GM04503 (cell line): ENCODE measurements at places on chromosomes 11 and 22.

DNA sequence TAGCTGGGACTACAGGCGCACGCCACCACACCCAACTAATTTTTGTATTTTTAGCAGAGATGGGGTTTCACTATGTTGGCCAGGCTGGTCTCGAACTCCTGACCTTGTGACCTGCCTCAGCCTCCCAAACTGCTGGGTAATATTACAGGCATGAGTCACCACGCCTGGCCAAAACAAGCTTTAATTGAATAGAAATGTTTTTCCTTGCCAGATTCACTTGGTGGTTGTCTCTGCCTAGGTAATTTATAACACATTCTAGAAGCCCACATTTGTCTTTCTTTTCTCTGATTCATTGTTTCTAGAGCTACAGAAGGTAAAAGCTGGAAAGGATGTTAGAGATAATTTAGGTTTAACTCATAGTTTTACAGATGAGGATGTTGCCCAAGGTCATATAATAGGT is 41.3 kb downstream of the CECR2 start:
- DNase-seq = no peak

GRCh38 chr22:35972559-35972958 is 56.1 kb downstream of the RBFOX2 start:
- DNase-seq = no peak

DNA sequence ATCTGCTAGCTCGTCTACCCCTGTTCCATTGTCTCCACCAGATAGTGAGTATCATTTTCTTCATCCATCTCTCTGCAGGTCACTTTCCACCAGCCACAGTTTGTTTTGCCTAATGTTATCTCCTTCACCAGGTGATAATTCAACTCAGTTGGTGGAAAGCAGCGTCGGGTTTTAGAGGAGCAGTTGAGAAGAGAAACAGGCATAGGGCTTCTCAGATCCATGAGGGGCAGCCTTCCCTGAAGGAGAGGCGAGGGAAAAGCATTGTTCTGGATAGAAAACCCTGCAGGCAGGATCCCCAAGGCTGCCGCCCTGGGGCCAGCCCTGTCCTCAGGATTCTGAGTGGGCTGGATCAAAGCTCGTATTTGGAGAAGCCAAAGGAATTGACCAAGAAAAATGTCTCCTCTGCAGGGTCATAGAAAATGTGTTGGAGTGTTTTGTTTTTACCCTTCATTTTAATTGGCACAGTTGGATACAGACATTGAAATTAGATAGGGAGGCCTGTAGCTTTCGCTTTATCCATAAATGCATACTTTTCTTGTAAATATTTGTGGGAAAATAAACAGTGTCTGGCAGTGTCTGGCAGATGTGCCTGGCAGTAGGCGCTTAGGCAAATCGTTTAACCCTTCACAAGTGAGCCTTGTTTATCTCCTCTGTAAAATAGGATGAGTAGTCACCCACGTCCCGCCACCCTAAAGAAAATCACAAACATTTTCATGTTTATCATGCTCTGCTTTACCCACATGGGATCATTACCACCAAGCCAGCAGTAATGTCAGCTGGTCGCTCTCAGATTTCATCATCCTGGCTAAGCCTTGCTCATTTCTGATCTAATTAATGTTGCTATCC is 73.4 kb upstream of the TTC12 start:
- DNase-seq = no peak

- no peak for DNase-seq
Observed at GRCh38 chr11:133949129-133949528, 7.6 kb downstream of the IGSF9B start.

GRCh38 chr11:88739524-88739923 is 326.3 kb downstream of the GRM5 start:
- DNase-seq = no peak

- no peak for DNase-seq
Observed at GRCh38 chr11:27910186-27910931, 197.6 kb downstream of the KIF18A start.

- peak; percentile 40 for DNase-seq
Observed at GRCh38 chr22:22061085-22062077, 78.8 kb upstream of the TOP3B start.

DNA sequence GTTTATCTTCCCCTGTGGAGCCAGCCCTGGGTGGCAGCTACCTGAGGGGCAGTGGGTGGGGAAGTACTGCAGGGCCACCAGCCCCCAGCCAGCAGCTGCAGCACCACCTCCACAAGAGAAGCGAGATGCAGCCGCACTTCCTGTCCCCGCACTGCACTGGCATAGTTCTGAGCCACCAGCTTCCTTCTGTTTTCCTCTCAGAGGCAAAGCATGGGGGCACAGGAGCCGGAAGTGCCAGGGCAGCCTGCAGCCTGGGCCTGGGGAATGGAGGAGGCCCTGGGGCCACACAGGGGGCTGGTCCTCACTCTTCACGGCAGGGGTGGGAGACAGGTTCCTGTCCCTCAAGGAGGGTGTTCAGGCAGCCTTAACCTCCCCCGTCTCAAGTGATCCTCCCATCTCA is 11.9 kb upstream of the SH3BP1 start:
- DNase-seq = no peak

- DNase-seq = no peak
Observed at GRCh38 chr11:83691451-83691950, 405.3 kb upstream of the CCDC90B start.

GRCh38 chr11:2927121-2927800 is 2.0 kb downstream of the PHLDA2 start:
- DNase-seq = no peak

DNA sequence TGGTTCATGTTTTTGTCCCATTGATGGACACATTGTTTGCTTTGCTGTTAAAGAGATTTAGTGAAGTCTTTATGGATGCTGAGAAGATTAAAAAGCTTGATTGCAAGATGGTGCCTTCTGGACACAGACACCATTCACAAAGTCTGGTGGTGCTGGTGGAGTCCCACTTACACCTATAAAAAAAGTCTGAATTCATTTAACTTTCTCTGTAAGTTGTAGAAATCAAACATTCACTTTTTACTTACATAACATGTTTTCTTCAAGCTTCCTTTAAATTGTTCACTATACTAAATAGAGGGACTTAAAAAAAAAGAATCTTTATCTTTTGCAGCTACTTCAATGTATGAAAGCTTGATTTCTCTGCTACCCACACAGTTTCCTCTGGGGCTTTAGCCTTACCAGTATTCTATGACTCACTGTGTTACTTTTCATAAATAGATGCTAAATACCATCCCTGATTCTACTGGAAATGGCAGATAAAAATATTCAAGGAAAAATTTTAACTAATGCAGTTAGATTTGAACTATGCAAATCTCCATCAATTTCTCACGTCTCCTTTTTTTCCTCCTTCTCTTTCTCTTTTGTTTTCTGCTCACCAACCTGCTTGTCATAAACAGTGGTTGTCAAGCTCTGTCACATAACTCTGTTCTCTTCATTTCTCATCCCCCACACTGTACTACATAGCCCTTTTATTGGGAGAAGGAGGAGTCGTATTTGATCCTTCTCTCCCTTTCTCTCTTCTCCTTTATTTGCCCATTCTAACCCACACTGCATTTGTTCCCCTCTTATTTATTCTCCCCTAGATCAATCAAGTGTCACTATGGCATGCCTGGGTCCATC is 89.7 kb downstream of the FAM76B start:
- DNase-seq = no peak

GRCh38 chr11:76773921-76774361 is 9.2 kb upstream of the TSKU start:
- no peak for DNase-seq

DNA sequence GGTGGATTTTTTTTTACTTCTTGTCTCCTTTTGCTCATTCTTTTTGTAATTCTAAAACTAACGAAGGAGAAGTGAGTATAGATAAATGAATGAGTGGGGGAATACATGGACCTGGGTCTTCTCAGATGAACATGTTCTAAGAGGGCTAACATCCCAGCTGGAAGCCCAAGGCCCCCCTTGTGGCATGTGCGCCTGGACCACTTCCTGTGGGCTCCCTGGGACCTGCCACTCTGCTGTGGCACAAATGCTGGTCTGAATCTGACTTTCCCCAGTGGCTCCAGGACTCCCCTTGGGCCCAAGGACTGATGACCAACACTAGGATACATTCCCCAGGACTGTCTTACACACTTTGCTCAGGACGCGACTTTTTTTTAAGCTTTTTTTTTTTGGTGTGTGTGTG is 32.7 kb upstream of the ALX4 start:
- no peak for DNase-seq

DNA sequence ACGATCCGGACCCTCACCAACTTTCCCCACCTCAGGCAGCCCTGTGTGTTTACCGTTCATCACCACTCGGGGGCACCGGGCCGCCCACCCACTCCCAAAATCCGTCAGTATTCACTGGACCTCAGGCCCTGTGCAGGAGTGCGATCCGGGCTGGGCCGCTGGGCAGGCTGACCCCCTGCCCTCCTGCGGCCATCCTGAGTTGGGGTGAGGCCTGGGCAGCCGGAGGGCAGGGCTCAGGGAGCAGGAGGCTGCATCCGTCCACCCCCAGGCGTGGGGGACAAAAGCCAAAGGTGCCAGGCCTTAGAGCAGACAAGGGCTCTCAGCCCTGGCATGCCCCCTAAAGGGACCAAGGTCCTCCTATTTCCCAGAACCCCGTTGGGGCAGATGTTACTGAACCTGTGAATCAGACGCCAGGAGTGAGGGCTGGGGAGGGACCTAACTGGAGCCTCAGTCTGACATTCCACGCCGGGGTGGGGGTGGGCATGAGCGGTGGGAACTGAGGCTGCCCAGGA is 16.8 kb upstream of the TMEM191C start:
- DNase-seq = no peak

- no peak for DNase-seq
Observed at GRCh38 chr11:2249189-2249916, 21.0 kb downstream of the ASCL2 start.

GRCh38 chr11:59030037-59030436 is 56.1 kb upstream of the GLYATL1B start:
- DNase-seq = no peak

- DNase-seq = no peak
Observed at GRCh38 chr22:25816522-25817059, 74.6 kb downstream of the MYO18B start.

- DNase-seq = peak; percentile 27
Observed at GRCh38 chr11:46520971-46521745, 72.7 kb downstream of the AMBRA1 start.

DNA sequence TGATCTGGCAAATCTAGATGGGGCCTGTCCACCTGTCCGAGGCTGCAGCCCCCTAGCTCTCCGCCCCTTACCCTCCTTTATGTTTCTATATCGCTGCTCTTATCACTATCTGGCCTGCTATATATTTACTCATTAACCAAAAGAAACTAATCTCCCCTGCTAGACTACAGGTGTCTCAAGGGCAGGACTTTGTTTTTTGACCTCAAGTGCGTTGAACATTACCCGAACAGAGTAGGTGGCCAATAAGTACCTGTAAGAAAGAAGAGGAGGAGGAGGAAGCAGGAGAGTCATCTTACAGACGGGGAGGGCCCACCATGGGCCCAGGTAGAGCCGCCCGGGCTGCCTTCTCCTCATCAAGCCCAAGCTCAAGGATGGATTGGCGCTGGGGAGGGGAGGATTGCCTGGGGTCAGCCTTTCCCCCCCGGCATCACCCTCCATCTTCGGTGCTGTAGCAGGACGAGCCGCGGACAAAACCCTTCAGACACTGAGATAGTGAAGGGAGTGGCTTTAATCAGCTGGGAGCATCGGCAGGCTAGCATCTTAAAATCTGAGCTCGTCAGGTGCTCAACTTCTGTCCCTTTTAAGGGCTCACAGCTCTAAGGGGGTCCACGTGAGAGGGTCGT is 1.2 kb upstream of the P2RY6 start:
- DNase-seq = no peak

- no peak for DNase-seq
Observed at GRCh38 chr11:119745776-119746535, 17.0 kb upstream of the NECTIN1 start.

DNA sequence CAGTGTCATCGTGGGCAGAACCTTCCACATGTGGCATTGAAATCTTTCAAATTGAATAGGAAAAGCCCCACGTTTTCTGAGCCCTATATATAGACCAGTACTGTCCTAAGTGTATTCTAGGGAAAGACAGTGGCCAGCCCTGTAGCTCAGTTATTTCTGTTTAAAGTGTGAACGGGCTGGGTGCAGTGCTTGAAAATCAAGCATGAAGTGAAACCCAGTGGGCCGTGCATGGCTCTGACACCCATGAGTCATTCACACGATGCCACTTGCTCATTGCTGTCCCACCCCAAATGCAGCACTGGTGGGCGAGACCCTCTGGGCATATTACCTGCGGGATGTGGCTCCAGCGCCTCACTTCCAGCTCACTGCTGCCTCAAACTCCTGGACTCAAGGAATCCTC is 29.8 kb upstream of the CCDC188 start:
- no peak for DNase-seq

- no peak for DNase-seq
Observed at GRCh38 chr11:12290477-12290922, 86.9 kb upstream of the PARVA start.

GRCh38 chr22:21778705-21779363 is 43.2 kb upstream of the YPEL1 start:
- DNase-seq = no peak

GRCh38 chr11:15826826-15827225 is 529.5 kb downstream of the SOX6 start:
- no peak for DNase-seq

- no peak for DNase-seq
Observed at GRCh38 chr22:45129703-45130524, 33.8 kb upstream of the NUP50 start.

GRCh38 chr11:3356858-3357257 is 22.1 kb downstream of the ZNF195 start:
- DNase-seq = no peak

GRCh38 chr22:22380098-22381030 is 128.2 kb downstream of the ZNF280B start:
- no peak for DNase-seq

DNA sequence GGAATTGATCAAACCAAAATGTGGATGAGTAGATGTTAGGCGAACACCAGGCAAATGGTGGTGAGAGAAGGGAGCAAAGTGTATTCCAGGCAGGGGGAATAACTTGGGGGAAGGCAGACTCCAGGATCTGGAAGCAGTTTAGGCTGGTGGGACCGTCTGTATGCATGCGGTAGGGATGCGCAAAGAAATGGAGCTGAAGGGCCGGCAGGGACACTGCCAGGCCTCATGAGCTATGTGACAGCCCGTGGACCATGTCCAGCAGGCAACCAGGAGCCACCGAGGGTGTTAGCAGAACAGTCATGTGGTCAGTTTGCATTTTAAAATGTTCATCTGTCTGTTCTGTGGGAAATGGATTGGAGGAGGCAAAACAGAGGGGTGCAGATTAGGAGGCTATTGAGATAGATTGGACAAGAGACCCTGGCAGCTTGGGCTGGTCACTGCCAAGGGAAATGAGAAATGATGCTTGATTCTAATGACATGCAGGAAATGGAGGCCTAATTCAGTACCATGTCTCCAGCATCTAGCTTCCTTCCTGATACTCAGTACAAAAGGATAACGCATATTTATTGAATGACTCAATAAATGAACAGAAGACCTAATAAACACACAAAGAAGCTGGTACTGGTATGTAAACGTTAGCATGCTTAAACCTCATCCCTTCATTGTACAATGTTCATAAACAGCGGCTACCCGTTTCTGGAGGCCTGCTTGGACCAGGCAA is 412.4 kb downstream of the BUD13 start:
- DNase-seq = no peak
